ENCODE measurements at places on chromosomes 3 and 15. TPM values are rescaled to one million over a fixed set of nuclear protein-coding genes. Genes with fewer than 3 reads are reported as not detected.

BFSP2 gene
- total RNA-seq: not detected

FETUB gene
- not detected for total RNA-seq

CYP1A1 gene
- 3.6 TPM for total RNA-seq

LDHAL6B gene
- not detected for total RNA-seq

- no peak for DNase-seq
Measured at GRCh38 chr15:51613951-51614350, 8.6 kb downstream of the DMXL2 start.

DNA sequence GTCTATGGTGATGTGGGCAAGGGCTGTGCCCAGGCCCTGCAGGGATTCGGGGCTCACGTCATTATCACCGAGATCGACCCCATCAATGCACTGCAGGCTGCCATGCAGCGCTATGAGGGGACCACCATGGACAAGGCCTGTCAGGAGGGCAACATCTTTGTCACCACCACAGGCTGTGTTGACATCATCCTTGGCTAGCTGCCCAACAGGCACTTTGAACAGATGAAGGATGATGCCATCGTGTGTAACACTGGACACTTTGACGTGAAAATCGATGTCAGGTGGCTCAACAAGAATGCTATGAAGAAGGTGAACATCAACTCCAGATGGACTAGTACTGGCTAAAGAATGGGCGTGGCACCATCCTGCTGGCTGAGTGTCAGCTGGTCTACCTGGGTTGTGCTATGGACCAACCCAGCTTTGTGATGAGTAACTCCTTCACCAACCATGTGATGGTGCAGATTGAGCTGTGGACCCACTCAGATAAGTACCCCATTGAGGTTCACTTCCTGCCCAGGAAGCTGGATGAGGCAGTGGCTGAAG lies 6.1 kb upstream of the USP8 start:
- DNase-seq: no peak

- DNase-seq: no peak
Measured at GRCh38 chr3:43926055-43926454, 235.3 kb downstream of the ABHD5 start.

DNA sequence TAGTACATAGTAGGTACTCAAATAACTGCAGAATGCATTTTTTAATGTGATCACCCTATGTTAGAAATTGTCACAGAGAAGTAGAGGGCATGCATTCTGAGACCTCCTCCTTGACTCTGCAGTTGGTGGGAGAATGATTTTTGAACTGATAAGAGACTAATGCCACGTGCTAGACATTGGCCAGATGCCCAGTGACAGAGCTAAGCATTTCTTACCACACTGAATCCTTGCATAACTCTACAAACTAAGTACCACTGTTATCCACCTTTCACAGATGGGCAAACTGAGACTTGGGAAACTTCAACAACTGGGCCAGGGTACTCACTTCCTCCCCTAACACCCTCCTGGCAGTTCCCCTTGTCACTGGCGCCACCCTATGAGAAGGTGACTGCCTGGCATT lies 33.5 kb upstream of the SPATA12 start:
- no peak for DNase-seq

GRCh38 chr3:34305266-34305665 lies 506.8 kb downstream of the PDCD6IP start:
- DNase-seq: no peak

DNA sequence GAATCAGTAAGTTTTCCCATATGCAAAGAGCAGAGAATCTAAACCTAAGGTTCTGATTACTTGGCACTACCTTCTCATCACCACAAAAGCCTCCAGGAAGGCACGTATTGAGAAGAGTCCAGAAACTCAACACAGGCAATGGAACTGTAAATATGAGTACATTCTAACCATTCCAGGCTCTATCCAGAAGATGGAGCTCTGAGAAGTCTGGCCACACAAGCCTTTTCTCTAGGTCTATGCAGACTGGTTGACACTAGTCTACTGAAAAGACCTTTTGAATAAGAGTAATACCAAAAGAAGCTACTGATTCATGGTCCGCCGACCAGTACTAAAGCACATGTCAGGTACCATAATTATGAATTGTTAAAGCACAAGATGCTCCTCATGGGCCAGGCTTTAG lies 12.2 kb upstream of the NCKIPSD start:
- DNase-seq: no peak

DNA sequence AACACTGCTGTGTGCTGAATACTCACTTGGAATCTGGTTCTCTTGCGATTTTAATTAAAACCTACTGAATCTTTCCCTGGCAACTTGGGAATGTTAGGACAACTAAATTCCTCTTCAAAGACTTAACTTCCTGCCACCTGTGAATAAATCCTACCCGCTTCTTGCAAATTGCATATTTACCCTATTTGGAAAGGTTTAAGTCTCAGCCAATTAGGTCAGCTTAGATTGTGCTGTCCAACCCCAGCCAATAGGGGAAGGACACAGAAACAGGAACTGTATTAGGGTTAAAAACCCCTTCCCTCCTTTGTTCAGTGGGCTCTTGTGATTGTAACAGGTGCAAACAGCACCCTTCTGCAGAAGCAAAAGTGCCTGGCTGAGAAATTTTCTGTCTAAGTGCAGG lies 38.6 kb upstream of the FSTL1 start:
- DNase-seq: no peak

DNA sequence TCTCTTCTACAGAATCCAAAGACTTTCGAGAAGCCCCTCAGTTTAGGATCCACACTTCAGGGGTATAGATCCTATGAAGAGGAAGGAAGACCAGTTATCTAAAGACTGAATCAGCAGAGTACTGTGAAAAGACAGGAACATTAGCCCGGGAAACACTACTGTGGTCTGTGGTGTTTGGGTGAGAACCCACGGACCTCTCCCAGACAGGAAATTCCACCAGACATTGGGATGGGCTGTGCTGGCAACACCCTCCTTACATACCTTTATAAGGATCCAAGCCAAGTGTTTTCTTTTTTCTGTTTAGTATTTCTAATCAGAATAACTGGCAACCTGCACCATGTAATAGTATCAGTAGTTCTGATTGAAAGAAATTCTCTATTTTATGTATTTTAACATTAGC lies 14.1 kb downstream of the TMEM207 start:
- DNase-seq: no peak

DNA sequence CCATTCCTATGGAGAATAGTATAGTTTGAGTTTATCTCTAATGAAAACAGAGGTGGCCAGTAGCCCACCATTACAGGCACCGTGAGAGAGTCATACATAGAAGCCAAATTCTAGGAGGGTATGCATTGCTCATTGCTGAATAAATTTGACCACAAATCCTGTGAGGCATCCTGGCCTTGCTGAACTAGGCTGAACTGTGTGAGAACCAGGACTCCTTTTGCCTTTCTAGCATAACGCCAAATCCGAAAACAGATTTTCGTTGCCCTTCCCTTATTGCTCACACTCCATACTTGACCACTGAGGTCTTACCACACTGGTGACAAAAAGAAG lies 50.4 kb downstream of the SLC2A2 start:
- no peak for DNase-seq

GRCh38 chr3:26280517-26280916 lies 342.1 kb upstream of the LRRC3B start:
- no peak for DNase-seq

GRCh38 chr3:123791898-123792297 lies 92.2 kb downstream of the MYLK start:
- DNase-seq: no peak

DNA sequence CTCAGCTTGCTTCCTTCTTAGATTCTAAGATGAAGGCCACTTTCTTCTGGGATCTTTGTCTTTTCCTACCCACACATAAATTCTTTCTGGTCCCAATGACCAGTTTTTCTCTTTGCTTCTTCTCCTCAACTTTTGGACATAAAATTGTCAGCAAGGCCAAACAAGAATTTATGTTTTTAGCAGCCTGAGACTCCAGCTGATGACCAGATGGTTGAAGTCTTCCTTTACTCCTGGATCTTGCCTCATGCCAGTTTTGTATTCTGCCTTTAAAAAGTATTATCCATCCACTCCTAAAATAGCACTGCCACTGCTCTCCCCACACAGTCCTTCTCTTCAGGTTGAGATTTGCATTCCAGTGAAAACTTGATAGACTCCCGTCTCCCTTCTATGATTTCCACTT lies 236.0 kb downstream of the VPS13C start:
- no peak for DNase-seq

DNA sequence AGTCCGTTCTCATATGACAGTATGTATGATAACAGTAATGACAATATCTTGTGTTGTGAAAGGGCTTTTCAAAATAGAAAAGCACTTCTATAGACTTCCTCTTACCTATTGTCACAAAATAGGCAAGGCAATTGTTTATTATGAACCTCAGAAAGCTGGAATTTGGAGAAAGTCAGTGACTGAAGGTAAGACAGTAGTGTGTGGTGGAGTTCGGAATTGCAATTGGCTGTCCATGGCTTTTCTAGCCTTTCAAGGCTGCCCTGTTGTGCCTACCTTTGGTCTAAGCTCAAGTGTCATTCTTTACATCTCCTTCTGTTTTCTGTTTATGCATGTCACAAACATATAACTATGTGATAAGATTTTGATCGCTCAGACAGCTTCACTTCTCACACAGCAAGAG lies 219.3 kb upstream of the NR2E3 start:
- no peak for DNase-seq

DNA sequence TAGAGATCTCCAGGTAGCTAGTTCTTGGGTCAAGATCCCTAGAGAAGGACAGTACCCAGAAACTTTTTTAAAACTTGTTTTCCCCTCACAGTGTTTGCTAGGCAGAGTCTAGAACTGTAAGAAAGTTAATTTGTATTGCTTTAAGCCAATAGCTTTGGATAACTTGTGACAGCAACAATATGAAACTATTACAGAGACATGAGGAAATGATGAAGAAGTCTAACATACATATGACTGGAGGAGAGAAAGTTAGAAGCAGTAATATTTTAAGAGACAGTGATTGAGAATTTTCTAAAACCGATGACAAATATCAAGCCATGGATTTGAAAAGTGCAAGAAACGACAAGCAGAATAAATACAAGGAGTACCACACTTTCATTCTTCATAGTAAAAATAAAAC lies 10.0 kb downstream of the HMG20A start:
- no peak for DNase-seq

DNA sequence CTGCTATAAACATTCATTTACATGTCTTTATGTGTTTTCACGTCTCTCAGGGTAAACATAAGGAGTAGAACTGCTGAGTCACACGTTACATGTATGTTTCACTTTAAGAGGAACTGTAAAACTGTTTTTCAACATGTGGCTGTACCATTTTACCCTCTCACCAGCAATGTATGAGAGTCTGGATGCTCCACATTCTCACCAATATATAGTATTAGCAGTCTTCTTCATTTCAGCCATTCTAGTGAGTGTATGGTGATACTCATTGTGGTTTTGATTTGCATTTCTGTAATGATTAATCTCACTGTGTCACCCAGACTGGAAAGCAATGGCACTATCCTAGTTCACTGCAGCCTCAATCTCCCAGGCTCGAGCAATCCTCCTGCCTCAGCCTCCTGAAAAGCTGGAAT lies 37.1 kb downstream of the PHC3 start:
- DNase-seq: no peak

- DNase-seq: no peak
Measured at GRCh38 chr15:88650556-88650955, 11.7 kb downstream of the ISG20 start.

DNA sequence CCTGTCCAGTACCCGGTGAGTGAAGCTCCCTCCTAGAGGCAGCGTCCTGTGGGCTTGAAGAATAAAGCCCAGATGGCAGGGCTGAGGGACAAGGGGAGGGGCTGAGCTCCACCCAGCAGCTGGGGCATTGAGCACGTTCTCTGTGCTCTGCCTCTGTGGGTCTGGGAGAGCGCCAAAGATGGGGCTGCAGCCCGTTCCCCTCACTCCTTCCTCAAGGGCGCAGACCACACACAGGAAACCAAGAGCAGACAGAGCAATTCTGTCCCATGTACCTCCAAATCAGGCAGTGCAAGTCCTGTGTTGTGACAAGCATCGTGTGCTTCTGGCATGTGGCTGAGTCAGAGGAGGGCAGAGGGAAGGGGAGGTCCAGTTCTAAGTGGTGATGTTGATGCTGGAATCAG lies 15.7 kb upstream of the KIF23 start:
- no peak for DNase-seq

DNA sequence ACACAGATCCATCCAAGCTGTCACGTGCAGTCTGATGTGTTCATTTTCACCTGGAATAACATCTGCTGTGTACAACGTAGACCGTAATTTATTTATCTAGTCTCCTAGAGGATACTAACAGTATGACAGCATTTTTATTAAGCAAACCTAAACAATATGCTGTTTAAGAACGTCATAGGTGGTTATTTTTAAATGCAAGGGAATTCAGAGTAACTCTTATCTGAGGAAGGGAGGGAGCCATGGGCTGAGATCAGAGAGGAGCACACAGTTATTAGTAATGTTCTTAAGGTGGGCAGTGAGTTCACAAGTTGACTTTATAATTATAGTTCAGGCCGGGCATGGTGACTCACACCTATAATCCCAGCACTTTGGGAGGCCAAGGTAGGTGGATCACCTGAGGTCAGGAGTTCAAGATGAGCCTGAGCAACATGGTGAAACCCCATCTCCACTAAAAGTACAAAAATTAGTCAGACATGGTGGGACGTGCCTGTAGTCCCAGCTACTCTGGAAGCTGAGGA lies 193.6 kb downstream of the UACA start:
- no peak for DNase-seq

DNA sequence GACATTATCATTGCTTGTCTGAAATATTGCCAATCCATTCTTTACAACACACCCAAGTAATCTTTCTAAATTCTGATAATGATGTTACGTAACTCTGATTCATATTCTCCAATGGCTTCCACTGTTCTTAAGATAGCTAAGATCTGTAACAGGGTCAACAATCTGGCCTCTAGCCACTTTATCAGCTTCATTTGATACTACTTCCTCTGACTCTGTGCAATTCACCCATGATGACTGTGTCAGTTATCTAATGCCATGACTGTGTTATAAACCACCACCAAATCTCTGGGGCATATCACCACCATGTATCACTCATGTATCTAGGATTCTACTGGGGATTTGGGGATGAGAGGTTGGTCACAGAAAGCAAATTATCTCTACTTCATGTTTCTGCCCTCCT lies 44.0 kb downstream of the CD200 start:
- DNase-seq: no peak

- no peak for DNase-seq
Measured at GRCh38 chr3:14183015-14183577, 4.5 kb downstream of the LSM3 start.

DNA sequence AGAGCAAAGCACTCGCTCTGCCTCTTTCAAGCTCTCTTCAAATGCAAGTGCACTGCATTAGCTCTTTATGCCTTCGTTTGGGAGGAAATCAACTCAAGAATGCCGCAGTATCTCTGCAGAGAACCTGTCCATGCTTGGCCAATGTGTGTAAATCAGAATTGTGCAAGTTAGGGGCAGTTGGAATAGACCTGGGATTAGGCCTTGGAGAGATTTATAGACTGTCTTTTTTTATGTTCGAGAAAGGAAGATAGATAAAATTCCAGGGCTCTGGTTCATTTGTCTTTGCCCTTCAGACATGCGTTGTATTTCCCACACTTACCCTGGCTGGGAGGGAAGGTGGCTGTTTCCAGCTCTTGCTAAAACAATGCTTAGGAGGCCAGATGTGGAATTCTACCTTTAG lies 163.7 kb downstream of the MOBP start:
- DNase-seq: no peak
